Fibroblast of mammary gland (primary cell): ENCODE measurements at places on chromosomes 7 and 10.

- DNase-seq, result no peak
Measured at GRCh38 chr10:132306864-132307751, 642 bp downstream of the STK32C start.

DNA sequence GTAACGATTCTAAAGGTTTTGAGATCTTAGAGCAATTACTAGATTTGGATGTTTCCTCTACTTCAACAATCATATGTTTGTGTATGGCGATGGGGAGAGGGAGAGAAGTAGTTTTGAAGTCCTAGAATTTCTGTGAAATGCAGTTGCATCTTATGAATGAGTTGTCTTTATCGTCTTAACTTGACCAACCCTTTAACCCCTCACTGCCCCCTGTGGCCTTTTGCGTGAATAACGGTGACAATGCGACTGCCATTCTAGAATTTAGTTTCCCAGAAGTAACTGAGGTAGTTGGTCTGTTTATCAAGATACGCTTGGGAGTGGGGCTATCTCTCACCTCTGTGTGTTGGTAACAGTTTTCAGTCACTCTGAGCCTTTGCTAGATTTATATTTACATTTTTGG is 204.6 kb downstream of the HDAC9 start:
- peak; percentile 6 for DNase-seq

DNA sequence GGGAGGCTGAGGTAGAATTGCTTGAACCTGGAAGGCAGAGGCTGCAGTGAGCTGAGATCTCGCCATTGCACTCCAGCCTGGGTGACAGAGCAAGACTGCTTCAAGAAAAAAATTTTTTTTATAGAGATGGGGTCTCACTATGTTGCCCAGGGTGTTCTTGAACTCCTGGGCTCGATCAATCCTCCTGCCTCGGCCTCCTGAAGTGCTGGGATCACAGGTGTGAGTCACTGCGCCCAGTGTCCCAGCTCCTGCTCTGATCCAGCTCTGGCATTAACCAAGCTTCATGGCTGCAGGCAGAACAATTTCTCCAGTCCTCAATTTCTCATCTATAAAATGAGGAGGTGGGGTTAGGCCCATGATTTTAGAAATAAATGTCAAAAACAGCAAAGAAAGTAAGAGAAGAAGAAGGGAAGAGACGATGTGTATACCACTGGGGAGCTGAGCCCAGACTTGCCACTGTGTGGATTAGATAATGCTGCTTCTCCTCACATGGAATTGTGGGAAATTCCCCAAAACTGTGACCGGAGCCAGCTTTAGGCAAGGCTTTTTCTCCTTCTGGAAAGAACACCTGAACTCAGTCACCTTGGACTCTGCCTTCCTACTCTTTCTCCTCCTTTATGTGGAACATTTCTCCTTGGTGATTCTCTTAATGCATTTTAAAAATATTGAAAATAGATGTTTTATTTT is 25.5 kb downstream of the IL15RA start:
- DNase-seq, result no peak

GRCh38 chr7:6546498-6547251 is 4.6 kb downstream of the GRID2IP start:
- no peak for DNase-seq

DNA sequence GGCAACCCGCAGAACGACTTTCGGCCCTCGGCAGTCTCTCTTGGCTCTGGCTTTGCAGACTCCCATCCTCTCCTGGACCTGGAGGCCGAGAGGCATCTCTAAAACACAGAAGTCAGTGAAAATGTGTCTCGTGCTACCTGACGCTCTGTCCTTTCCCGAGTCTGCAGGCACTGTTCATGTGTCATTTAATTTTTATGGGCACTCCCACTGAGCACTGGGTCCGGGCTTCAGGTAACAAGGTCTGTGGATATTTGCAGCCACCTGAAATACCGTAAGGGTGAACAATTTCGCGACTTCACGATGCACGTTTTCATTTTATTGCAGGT is 96.8 kb downstream of the GLRX3 start:
- DNase-seq, result no peak

GRCh38 chr7:74464931-74465886 is 11.5 kb downstream of the GTF2IRD1 start:
- no peak for DNase-seq

- no peak for DNase-seq
Measured at GRCh38 chr10:97718178-97718577, 4.6 kb downstream of the MARVELD1 start.

- no peak for DNase-seq
Measured at GRCh38 chr10:103259989-103260388, 14.3 kb downstream of the RPEL1 start.

DNA sequence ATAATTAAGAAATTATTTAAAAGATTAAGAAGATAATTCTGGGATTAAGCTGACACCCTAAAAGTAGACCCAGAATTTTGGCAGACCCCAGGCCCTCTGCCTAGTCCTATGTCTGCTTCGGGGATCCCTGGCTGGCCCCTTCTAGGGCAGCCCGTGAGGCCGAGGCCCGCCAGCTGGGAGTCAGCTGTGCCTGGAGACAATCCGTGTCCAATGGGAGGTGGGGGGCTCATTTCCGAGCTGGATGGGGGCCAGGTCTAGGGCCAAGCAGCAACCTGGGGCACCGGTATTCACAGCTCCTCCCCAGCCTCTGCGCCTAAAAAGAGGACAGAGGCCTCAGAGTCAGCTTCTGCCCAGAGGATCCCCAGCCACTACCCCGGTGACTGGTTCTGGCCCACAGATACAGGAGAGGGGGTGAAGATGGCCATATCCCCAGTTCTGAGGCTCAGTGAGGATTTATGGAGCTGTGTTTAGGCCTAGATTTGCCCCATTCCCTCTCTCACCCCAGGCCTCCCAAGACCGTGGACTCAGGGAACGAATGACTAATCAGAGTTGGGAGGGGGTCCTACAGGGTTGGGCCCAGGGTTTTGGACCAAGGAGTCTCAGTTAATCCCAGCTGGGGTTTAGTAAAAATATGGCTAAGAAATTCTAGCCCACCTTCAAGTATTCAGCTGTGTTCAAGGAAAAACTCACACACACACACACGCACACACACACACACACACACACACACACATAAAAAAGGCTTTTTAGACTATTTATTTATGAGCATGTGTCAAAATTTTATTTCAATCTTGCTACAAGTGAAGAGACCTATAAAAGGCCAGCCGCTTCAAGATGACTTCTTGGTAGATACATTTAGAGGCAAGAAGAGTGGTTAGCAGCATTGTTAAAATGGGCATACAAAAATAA is 37.4 kb upstream of the LBX1 start:
- no peak for DNase-seq

GRCh38 chr7:106054971-106055532 is 57.1 kb downstream of the SYPL1 start:
- no peak for DNase-seq

GRCh38 chr7:92798517-92799249 is 37.7 kb downstream of the CDK6 start:
- no peak for DNase-seq

DNA sequence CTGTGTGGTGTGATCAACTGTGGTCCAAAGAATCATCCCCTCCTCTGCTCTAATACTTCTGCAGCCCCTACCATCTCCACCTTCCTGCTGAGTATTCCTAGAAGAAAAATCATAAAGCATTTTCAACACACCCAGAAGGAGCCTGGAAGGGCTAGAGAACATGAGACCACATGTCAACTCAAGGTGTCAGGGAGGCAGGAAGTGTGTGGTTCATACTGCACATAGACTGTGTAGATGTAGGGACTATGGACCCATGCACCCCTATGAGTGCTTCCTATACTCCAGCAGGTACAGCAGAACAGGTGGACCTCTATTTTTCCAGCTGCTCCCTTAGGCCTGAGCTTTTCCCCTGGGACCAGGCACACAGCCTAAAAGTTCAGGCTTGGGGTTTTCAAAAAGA is 2.6 kb upstream of the ZNF746 start:
- no peak for DNase-seq

DNA sequence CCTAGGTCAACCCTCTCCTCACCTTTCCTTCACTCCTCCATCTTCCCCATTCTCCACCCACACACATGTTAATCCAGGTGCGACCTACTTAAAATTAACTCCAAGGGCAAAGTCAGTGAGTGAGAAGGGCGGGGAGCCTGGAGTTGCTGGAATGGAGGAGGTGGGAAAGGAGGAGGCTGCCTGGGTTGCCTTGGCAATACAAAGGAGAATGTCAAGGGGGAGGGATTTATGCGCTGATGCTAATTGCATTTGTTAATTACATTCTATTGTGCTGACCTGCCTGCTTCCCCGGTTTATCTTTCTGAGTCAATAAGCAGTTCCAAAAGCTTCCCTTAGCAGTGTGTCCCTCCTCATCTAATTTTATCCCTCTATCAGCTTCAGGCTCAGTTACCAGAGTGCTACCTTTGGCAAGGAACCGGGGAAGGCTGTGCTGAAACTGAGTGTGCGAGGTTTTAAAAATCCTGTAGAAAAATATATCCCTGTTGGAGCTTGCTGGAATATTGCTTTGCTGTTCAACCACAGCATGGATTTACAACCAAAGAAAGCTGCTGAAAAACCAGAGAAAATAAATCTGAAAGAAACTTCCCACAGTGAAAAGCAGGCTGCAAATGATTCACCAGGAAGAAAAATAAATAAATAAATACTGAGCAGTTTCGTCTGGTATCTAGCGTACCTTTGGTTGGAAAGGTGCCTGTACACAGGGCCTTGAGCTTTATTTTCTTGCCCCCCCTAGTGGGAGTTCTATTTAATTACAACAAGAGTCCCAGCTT is 113.2 kb upstream of the DGKB start:
- peak; percentile 78 for DNase-seq
